ENCODE measurements at places on chromosomes 6 and 20.

GRCh38 chr6:135488023-135488422 lies 9.5 kb downstream of the AHI1 start:
- H3K4me3 ChIP-seq: no peak overlapping the region
- DNase-seq: no peak
- no peak overlapping the region for H3K27ac ChIP-seq
- H3K36me3 ChIP-seq: peaks cover 3% of the 10 kb centered on the region
- no peaks in the 10 kb centered on the region for H3K27me3 ChIP-seq

GRCh38 chr6:40710626-40711330 lies 123.6 kb upstream of the LRFN2 start:
- no peaks in the 10 kb centered on the region for H3K36me3 ChIP-seq
- no peak for DNase-seq
- no peak overlapping the region for H3K27ac ChIP-seq
- H3K27me3 ChIP-seq: peaks cover 1% of the 10 kb centered on the region
- no peaks in the 10 kb centered on the region for H3K4me1 ChIP-seq

- no peak for DNase-seq
- H3K27me3 ChIP-seq: peaks cover 40% of the 10 kb centered on the region
- no peaks in the 10 kb centered on the region for H3K4me1 ChIP-seq
- no peaks in the 10 kb centered on the region for H3K36me3 ChIP-seq
- H3K4me3 ChIP-seq: no peak overlapping the region
Observed at GRCh38 chr20:62682912-62683517, 25.6 kb upstream of the NTSR1 start.

GRCh38 chr6:161094955-161095354 lies 103.4 kb downstream of the MAP3K4 start:
- no peak overlapping the region for H3K27ac ChIP-seq
- no peaks in the 10 kb centered on the region for H3K4me1 ChIP-seq
- peaks cover 3% of the 10 kb centered on the region for H3K36me3 ChIP-seq
- H3K27me3 ChIP-seq: no peaks in the 10 kb centered on the region
- no peak for DNase-seq
- H3K4me3 ChIP-seq: no peak overlapping the region

GRCh38 chr6:43386492-43386891 lies 17.0 kb upstream of the ZNF318 start:
- no peaks in the 10 kb centered on the region for H3K4me1 ChIP-seq
- DNase-seq: no peak
- peaks cover 4% of the 10 kb centered on the region for H3K27me3 ChIP-seq
- H3K36me3 ChIP-seq: no peaks in the 10 kb centered on the region
- H3K27ac ChIP-seq: no peak overlapping the region

DNA sequence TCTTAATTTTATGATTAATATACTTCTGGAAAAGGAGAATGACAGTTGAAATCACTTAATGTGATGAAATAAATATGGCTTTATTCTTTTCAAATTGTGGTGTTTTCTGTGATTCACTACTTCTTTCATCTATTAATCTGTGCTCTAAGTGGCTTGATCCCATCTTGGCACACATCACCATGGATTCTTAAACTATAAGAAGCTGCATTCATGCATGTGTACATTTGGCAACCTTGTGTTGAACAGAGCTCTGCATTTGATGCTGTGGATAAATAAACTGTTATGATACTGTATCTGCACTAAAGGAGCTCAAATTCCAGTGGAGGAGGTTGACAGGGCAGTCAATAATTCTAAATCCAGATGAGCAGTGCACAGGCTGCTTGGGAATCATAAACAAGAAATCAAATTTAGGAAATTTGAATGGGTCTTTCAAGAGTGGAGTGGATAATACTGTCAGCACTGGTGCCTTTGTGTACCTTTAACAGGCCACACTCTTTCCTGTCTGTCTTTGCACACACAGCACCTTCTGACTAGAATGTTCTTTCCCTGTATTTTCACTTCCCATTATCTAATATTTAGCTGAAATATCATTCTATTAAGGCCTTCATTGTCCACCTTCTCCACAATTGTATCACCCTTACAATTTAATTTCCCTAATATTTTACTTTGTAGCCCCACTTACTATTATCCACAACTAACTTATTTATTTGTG lies 252.9 kb downstream of the GRM1 start:
- H3K27me3 ChIP-seq: no peaks in the 10 kb centered on the region
- DNase-seq: no peak
- H3K4me3 ChIP-seq: no peak overlapping the region
- no peaks in the 10 kb centered on the region for H3K4me1 ChIP-seq
- no peak overlapping the region for H3K27ac ChIP-seq

- H3K27ac ChIP-seq: no peak overlapping the region
- DNase-seq: no peak
- H3K4me1 ChIP-seq: peaks cover 11% of the 10 kb centered on the region
- no peak overlapping the region for H3K4me3 ChIP-seq
- no peaks in the 10 kb centered on the region for H3K27me3 ChIP-seq
Observed at GRCh38 chr6:57310817-57311157, 6.6 kb upstream of the PRIM2 start.

DNA sequence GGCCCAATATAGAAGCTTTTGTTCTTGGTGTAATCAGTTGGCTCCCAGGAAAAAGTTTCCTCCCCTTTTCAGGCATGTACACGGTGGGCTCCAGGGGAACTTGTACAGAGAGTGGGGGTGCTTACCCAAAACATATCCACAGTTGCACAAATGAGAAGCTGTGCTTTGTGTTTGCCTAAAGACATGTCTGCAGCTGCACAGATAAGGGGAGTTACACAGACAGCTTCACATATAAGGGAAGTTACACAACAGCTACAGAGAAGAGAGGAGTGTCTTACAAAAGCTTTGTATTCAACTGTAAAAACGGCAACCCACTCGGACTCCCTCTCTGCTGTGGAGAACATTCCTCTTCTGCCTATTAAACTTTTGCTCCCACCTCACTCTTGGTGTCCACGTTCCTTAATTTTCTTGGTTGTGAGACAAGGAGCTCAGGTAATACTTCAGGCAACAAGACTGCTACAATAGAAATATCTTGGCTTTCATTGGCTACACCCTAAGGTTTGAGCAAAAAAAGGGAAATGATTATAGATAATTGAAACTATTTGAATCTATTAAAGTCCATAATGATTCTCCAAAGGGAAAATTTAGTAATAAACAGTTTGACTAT lies 7.4 kb upstream of the PNRC1 start:
- DNase-seq: no peak
- H3K36me3 ChIP-seq: no peaks in the 10 kb centered on the region
- H3K27ac ChIP-seq: no peak overlapping the region
- no peaks in the 10 kb centered on the region for H3K27me3 ChIP-seq
- no peaks in the 10 kb centered on the region for H3K4me1 ChIP-seq

Data from gastrocnemius medialis (tissue), 4 donors.